A549 treated with Mapracorat at 1 μM for 4 hours (cell line): ENCODE measurements at places on chromosomes 2 and 18. TPM values are rescaled to one million over a fixed set of nuclear protein-coding genes. Genes with fewer than 3 reads are reported as not detected.

Gene GNAL
- 5.0 to 7.8 TPM (median 6.0 TPM) in 5 replicates for total RNA-seq

Gene LBX2
- 2.7 to 3.7 TPM (median 3.1 TPM) in 5 replicates for total RNA-seq

Gene ZNF142
- total RNA-seq = 12.7 to 19.0 TPM (median 17.1 TPM) in 5 replicates

Gene STEAP3
- total RNA-seq = 42.5 to 52.2 TPM (median 47.0 TPM) in 5 replicates

Gene VWC2L
- total RNA-seq = not detected in 5 replicates

Gene TACR1
- 0.05 to 0.06 TPM (median 0.06 TPM) in 3 of 5 replicates, not detected in the others for total RNA-seq

Gene MAL
- total RNA-seq = 0.12 to 0.21 TPM in 2 of 5 replicates, not detected in the others

Gene UGT1A3
- total RNA-seq = 0.10 to 0.31 TPM (median 0.26 TPM) in 3 of 5 replicates, not detected in the others

Gene XRCC5
- total RNA-seq = 169 to 199 TPM (median 184 TPM) in 5 replicates

Gene CCDC138
- 6.9 to 9.2 TPM (median 7.6 TPM) in 5 replicates for total RNA-seq

Gene ZNF2
- 2.8 to 4.8 TPM (median 3.2 TPM) in 5 replicates for total RNA-seq

Gene DNAH6
- 0.02 to 0.12 TPM (median 0.05 TPM) in 5 replicates for total RNA-seq

Gene FBLN7
- 0.13 to 0.73 TPM (median 0.58 TPM) in 5 replicates for total RNA-seq

Gene FEV
- total RNA-seq = not detected in 5 replicates

Gene CENPA
- total RNA-seq = 40.4 to 56.5 TPM (median 52.3 TPM) in 5 replicates

Gene ARHGAP28
- total RNA-seq = 0.02 to 0.49 TPM (median 0.12 TPM) in 3 of 5 replicates, not detected in the others
